ENCODE measurements at places on chromosomes 1 and 21.

DNA sequence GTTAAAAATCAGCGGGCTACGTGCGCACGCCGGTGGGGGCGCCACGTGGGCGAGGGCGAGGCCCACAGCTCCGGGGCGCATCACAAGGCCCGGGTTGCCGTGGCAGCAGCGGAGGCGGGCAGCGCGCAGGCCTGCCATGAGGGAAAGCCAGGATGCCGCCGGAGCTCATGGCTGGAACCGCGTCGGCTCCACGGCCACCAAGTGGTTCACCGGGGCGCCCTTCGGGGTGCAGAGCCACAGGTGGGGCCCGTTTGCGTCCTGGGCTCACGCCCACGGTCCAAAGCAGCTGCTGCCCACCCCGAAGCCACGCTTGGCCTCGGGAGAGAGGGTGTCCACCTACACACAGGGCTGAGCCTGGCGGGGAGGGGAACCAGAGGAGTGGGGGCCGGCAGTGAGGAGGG, 4.9 kb upstream of the TTC22 start:
- DNase-seq, result no peak

DNA sequence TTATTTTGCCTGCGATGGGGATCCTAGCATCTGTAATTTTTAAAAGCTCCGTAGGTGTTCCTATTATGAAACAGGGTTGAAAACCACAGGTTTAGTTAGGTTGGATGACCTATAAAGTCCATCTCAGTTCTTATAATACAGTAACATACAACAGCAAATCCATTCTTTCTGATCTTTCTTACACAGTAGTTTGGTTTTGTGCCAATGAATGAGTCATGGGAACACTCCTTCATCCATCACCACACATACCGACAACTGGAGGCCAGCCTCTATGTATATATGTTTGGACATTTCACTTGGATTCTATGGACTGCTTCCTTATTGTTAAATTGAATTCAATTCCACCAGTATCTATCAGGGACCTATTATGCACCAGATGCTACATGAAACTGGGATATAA, 118.4 kb upstream of the L1TD1 start:
- no peak for DNase-seq

- DNase-seq, result no peak
Observed at GRCh38 chr1:167273027-167273800, 52.5 kb downstream of the POU2F1 start.

GRCh38 chr21:39430457-39430856, 15.1 kb downstream of the LCA5L start:
- no peak for DNase-seq

DNA sequence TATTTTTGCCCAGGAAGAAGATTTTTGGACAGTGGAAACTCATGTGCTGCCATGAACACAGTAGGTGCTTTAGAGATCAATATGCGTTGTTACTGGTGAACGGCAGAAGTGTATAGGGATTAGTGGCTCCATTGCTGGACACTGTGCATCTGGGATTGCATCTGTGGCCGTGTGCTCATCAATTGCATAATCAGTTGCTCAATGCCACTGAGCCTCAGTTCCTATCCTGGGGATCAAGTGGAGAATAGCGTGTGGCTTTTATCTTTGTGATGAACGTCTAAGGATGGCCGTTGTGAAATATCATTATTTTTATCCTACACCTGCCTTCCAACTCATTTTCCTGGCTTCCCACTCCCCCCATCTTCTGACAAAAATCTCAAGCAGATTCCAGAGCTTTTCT, 5.4 kb downstream of the TNN start:
- DNase-seq, result no peak

Measured in stimulated activated CD4-positive, alpha-beta T cell treated with anti-CD3 and anti-CD28 coated beads, Interleukin-15, amount 100 ng/mL, for 1 hour (primary cell).